T-helper 2 cell (primary cell): ENCODE measurements at places on chromosomes 5 and 9.

DNA sequence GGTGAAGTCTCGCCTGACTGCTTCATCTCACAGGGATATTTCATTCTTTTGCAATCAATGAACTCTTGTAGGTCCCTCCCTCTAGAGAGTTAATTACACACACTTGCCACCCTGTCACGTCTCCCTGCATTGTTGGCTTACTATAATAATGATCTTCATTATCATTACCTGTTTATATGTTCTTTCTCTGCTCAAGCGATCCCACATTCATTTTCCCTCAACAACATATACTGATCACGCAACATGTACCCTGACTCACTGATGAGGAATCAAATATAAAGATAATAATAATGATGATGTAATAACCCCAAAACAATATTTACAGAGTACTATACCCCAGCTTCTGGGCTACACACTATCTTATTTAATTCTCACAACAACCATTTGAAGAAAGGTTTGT, 88.5 kb downstream of the FEM1C start:
- no peak for DNase-seq

DNA sequence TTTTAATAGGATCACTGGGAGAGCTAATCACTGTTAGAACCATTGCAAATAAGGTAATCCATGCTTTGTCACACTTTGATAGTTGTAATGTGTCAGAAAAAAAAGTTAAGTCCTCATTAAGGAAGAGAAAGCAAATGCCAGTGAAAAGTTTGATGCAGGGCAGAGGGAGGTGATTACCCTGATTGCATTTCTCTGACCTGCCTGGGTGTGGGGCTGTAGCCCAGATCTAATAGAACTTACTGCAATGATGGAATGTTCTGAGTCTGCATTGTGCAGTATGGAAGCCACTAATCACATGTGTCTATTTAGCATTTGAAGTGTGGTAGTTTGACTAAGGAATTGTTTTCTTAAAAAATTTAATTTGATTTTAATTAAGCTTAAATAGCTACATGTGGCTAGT, 202.7 kb downstream of the ATP10B start:
- DNase-seq = no peak

GRCh38 chr9:94772144-94772543, 45.6 kb downstream of the AOPEP start:
- DNase-seq = no peak

DNA sequence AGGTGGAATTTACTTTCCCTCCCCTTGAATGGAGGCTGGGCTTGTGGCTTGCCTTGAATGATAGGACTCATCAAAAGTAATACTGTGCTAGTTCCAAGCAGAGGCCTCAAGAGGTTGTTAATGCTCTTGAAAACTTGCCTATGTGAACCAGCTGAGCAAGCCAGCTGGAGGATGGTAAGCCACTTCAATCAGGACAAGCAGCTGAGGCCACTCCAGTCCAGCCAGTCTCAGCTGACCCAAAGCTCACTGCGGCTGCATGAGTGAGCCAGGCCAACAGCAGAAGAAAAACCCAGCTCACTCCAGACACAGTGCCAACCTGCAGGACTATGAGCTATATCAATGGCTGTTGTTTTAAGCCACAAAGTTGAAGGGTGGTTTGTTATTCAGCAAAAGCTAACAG, 182.8 kb downstream of the MCTP1 start:
- no peak for DNase-seq

DNA sequence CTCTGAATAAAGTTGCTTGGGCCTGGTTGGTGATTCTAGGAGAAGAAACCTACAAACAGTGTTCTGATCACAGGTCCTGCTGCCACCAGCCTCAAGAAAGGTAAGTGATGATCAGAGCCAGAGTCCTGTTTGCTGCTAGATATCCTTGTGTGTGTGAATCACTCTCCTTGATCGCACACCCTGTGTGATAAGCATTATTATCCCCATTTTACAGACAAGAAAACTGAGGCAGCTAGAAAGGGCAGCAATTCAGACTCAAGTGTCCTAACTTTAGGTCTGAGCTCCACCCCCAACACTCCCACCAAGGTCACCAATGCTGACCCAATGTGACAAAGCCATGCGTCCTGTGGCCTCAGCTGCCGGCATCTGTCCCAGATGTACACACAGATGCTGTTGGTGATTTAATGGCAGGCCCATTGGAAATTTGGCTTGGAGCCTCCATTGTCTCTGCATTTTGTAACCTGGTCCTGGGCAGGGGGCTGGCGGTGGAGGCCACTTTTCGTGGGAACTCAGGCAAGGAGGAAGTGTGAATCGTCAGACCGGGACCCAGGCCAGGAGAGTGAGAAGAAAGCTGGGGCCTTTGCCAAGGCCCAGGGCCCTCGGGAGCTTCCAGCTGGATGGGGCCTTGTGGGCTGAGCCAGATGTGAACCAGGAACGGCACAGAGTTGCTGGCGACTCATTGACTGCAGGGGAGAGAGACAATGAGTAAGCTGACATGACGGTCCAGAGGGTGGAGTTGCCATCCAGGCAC, 29.8 kb upstream of the GGTA1 start:
- no peak for DNase-seq

- DNase-seq = no peak
Measured at GRCh38 chr9:89564346-89564878, 40.4 kb upstream of the GADD45G start.

GRCh38 chr9:113409883-113410206, 630 bp downstream of the POLE3 start:
- no peak for DNase-seq

DNA sequence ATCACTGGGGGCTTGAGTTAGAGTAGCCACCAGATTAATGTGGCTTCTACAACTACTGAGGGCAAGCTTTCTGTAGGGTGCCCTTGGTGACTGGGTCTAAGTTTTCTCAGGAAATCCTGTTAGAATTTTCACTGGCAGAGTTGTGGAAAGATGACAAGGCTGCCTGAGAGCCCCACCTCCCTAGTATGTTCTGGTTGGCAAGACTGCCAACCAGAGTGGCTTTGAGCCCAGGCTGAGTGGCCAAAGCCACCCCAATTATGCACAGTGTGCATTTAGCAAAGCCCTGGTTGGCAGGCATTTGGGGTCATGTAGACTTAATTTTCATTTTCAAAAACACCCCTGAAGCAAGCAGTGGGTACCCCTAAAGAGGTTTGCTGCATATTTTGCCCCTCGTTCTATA, 136.7 kb upstream of the HAPLN1 start:
- no peak for DNase-seq

DNA sequence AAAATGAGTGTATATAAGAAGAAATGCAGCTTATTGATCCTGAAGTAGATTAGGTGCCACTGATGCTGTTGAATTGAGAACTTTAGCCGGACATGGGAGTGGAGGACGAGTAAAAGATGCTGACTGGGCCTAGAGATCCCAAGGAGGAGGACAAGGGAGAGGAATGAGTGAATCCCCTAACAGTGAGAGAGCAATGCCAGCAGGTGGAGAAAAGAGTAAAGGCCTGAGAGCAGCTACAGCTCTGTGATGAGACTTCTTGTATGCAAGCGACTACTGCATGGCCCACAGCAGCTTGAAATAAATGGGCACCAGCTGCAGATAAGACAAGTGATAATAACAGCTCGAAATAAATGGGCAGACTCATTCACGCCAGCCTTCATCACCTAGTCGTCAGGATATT, 44.5 kb upstream of the JMY start:
- no peak for DNase-seq
